Kidney capillary endothelial cell (primary cell): ENCODE measurements at places on chromosomes 4 and X.

DNA sequence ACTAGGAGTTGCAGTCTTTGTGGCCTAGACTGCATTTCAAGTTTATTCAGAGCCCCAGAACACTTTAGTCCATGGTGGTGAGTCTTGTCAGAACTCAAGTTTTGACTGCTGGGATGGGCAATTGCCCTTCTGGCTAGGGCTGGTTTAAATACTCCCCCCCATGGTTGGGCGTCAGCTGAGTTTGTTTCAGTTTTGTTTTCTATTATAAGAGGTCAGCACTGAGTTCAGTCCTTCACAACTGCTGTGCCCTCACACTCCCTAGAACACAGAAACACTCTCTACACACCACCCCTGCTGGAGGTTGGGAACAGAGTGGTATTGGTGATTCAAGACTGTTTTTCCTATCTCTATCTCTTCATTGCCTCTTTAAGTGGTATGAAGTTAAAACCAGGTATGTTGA is 217.0 kb downstream of the GUCY2F start:
- DNase-seq, result no peak

- DNase-seq, result no peak
Observed at GRCh38 chr4:185421366-185422124, 4.2 kb downstream of the UFSP2 start.

- no peak for DNase-seq
Observed at GRCh38 chrX:38992441-38993096, 191.3 kb downstream of the MID1IP1 start.

- DNase-seq, result no peak
Observed at GRCh38 chr4:185656467-185656931, 121.2 kb upstream of the PDLIM3 start.

GRCh38 chr4:81923140-81923539 is 450.7 kb downstream of the HNRNPD start:
- DNase-seq, result no peak
